ENCODE measurements at places on chromosomes 6 and 20.

DNA sequence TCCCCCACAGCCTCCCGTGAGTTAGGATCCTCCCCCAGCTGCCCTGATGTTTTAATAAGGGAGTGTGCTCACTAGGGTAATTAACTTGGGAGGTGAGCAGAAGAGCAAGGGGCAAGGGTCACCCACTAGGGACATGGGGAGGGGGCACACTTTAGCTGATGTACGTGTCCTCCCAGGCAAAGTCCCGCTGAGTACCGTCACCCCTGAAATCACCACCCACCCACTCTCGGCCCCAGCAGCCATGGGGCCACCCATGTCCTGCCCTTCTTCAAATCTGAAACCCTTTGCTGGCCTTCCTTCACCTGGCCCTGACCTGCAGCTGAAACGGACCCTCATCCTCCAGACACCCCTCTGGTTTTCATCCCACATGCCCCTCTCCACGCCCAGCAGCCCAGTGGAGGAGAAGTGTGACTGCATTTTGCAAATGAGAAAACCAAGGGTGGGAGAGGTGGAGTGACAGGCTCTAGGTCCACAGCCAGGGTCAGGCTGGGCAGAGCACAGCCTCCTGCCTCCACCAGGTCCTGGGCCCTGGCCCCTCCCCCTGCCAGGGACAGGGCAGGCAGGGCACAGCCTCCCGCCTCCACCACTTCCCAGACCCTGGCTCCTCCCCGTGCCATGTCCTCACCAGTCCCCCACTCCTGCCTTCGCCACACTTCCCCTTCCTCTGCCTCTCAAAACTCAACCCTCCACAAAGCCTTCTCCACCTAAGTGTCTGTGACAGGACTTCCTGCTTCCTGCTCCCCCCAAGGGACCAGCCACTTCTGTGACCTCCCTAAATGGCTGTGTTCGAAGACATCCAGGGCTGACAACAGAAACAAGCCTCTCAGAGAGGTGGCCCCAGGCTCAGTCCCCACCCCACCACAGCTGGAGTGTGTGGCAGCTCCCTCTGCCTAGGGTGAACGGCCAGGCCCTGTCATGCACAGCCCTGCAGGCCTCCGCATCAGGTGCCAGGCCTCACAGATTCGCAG is 15.1 kb downstream of the ACSS1 start:
- DNase-seq = peak; percentile 57

DNA sequence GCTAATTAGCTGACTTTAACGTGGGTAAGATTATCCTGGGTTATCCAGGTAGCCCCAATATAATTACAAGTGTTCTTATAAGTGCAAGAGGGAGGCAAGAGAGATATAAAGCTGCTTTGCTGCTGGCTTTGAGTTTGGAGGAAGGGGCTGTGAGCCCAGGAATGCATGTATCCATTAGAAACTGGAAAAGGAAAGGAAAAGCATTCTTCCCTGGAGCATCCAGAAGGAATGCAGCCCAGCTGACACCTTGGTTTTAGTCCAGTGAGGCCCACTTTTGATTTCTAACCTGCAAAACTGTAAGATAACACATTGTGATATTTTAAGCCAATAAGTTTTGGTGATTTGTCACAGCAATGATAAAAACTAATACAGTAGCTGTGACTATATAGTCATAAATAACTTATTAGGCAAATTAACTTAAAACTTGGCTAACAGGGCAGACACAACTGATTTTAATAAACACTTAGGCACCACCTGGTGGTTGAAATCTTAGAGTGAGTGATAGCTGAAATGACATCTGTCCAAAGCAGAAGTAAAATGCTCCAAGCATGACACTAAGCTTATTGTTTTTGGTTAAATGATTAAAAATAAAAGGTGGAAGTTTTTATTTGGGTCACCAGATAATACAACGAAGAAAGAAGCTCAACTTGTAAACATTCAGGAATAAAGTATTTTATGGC is 35.6 kb downstream of the ADGRF4 start:
- no peak for DNase-seq

GRCh38 chr6:39887692-39888450 is 46.4 kb downstream of the MOCS1 start:
- DNase-seq = peak; percentile 73

- no peak for DNase-seq
Measured at GRCh38 chr6:5401845-5402738, 140.8 kb downstream of the FARS2 start.

DNA sequence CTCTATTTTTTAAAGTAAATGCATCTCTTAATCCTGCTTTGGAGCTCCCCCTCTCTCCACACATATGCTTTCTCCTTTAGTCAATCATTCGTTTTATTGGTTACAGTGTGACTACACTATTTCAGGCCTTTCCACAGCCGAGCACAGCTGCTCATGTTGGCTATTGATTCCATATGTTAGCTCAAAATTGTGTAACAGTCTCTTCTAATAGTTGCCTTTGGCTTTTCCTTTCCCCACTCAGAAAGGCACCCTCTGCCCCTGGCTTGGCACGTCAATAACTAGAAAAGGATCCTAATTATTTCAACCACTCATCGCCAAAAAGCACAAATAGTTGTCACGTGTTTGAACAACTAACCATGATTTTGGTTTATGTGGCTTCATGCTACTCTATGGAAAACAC is 410.3 kb upstream of the SLC35B3 start:
- DNase-seq = no peak

GRCh38 chr20:50983321-50983720 is 24.7 kb downstream of the MOCS3 start:
- no peak for DNase-seq

DNA sequence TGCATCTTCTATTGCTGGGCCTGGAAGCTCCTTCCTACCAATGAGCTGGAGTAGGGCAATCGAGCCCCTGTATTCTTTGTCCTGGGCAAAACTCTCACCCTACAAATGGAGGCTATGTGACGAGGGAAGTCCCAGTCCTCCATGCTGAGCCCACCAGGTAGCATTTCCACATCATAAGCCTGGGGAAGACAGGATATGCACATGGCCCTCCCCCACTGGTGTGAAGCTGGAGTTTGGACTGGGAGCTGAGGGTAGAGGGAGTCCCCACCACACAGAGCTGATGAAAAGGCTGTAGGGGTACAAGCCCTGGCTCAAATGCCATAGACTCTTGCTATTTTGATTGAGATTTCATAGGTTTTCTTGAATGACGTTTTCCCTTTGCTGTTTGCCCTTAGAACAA is 99.5 kb upstream of the FOXC1 start:
- no peak for DNase-seq

GRCh38 chr6:7062451-7063162 is 45.2 kb upstream of the RREB1 start:
- no peak for DNase-seq

GRCh38 chr20:36497856-36498255 is 43.5 kb upstream of the MYL9 start:
- DNase-seq = no peak

DNA sequence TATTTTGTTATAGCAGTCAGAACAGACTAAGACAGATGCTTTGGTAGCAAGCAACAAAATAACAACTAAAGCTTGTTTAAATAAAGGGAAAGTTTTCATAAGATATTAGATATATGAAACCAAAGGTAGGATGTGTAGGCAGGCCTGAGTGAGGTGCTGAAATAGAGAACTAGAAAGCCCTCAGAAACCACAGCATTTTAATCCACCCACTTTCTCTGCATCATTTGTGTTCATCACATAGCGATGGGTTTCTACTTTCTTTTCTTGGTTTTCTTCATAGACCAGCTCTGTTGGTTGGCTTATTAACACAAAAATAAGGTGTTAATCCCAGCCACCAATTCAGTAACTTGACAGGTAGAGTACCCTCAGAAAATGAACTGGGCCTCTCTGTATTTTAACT is 58.6 kb downstream of the RPS12 start:
- no peak for DNase-seq

GRCh38 chr6:147700436-147701209 is 192.1 kb downstream of the SAMD5 start:
- no peak for DNase-seq

GRCh38 chr6:47592131-47592840 is 106.1 kb upstream of the ADGRF4 start:
- DNase-seq = no peak

GRCh38 chr20:51020657-51021056 is 2.2 kb downstream of the KCNG1 start:
- no peak for DNase-seq

DNA sequence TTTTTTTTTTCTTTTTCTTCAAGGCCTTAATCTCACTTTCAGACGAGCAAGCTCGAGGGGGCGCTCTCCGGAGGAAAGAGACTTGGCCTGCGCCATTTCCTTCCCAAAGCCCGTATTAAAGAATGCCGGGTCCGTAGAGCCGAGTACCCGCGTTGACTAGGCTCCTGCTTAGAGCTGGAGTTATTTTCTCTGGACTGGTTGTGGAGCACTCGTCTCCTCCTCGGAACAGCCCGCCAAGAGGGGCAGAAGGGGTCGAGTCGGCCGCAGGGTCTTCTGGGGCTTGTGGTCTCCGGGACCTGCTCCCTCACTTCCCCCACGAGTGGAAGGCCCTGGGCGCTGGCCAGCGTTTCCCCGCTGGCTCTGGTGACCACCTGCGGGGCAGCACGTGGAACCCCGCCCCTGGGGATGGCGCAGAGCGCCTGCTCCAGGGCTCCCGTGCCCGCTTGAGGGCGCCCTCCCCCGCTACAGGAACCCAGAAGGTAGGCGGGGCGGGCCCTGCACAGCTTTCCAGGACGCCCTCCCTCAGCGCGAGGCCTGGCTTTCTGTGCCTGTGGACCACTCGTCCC is 2.7 kb upstream of the MEI4 start:
- DNase-seq = peak; percentile 96

GRCh38 chr20:49989234-49990065 is 6.7 kb downstream of the SNAI1 start:
- DNase-seq = peak; percentile 77

- no peak for DNase-seq
Measured at GRCh38 chr20:7449269-7449668, 491.0 kb downstream of the HAO1 start.

GRCh38 chr6:25541228-25541627 is 110.8 kb upstream of the SCGN start:
- no peak for DNase-seq

DNA sequence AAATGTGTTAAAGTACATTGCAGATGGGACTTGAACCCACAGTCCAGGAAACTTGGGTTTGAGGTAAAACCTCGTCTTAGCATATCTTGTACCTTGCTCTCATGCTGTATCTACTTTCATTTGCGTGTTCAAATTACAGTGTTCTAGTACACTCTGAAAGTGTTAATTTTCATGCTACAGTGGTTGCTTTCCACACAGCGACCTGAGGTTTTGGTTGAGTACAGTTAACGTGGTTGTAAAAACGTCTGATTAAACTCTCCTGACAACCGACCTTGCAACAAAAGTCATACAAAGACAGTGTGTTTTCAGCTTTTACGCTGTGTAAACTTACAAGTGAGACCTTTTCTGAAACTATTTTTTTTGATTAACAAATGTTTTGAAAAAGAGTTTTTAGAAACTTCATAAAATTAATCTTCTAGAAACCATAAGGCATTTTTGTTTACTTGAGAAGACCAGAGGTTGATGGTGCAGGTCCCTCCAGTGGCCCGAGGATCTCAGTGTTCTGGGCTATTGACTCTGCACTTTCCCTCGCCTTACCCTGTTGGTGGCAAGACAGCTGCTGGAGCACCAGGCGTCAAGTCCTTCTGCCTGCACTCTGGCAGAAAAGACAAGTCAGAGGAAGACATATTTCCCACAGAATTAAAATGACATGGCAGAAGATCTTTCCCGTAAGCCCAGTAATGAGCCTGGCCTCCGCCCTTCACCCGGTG is 334.0 kb downstream of the THBS2 start:
- DNase-seq = no peak

DNA sequence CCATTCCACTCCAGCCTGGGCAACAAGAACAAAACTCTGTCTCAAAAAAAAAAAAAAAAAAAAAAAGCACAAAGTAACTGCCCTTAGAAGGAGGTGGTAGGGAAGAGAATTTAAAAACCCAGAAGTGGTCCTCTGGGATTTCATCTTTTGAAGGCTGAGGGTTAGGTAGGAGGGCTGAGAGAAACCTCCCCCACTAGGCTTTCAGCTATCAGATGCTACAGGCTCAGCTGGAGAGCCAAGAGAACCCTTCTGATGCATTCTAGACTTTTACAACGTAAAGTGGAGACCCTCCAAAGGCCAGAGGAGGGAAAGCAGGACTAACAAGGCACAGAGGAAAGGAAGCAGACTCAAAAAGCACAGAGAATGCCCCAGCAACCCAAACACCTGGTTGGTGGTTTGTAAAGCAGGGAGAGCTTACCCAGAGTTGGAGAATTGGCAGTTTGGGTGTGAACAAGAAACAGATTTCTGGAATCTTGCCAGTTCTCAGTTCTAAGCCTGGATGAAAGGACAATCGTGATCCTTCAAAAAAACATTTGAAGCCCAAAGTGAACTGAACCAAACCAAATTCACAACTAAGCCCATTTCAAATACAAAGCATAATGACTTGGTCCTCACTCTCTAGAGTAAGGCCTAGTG is 23.2 kb upstream of the SPAG4 start:
- no peak for DNase-seq

DNA sequence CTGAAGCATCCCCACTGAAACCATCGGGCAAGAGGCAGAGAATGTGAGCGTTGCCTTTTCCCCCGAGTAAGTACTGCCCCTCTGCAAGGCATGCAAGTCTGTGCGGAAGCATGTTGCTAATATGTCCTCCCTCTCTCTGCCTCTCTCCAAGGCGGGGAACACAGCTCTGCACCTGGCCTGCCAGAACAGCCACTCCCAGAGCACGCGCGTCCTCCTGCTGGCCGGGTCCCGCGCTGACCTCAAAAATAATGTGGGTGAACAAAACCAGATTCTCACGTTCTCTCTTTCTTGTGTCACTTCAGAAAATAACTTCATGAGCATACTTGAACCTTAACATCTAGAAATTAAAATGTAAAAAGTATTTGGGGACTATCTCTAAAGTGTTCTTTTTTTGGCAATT is 26.4 kb downstream of the LYRM2 start:
- DNase-seq = peak; percentile 83

DNA sequence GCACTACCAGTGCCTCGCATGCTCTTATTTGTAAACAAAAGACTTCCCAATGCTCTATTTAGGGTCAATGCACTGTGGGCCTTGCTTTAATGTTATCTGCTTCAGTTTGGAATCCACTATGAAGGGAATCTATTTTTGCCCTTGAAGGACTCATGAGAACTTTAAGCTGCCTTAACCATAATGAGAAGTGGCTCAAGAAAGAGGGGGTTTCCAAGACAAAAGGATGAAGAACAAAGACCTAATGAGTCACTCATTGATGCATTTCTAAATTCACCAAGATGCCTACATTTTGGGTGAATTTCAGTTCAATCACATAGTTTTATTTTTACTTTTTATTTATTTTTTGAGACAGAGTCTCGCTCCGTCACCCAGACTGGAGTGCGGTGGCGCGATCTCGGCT is 228.2 kb downstream of the LY86 start:
- DNase-seq = no peak

GRCh38 chr6:25448965-25449538 is 169.9 kb downstream of the CARMIL1 start:
- no peak for DNase-seq

DNA sequence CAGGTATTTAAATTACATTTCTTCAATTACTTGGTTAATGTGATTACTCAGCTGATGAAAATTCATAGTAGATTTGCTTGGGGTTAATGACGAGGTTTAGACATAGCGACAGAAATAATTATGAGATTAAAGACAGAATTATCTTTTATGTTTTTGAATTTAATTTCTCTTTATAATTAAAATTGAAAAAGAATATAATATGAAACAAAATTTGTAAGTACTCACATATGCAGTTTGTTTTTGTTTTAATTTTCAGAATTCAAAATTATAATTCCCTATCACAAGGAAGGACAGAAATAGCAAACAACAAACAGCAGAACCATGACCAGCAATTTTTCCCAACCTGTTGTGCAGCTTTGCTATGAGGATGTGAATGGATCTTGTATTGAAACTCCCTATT is at the start of gene TAAR8:
TSS of gene TAAR8 (plus strand) at position 301 of the 400 bp plus-strand sequence. CDS start at position 322, 21 bp downstream.
- DNase-seq = no peak
